ENCODE measurements at places on chromosomes 16 and 17. TPM values are rescaled to one million over a fixed set of nuclear protein-coding genes. Genes with fewer than 3 reads are reported as not detected.

GRCh38 chr16:83059237-83059636, 432.5 kb downstream of the CDH13 start:
- no peak overlapping the region for H3K27ac ChIP-seq
- H3K4me3 ChIP-seq: no peak overlapping the region
- no peaks in the 10 kb centered on the region for H3K4me1 ChIP-seq
- H3K36me3 ChIP-seq: no peaks in the 10 kb centered on the region
- no peak for DNase-seq

DNA sequence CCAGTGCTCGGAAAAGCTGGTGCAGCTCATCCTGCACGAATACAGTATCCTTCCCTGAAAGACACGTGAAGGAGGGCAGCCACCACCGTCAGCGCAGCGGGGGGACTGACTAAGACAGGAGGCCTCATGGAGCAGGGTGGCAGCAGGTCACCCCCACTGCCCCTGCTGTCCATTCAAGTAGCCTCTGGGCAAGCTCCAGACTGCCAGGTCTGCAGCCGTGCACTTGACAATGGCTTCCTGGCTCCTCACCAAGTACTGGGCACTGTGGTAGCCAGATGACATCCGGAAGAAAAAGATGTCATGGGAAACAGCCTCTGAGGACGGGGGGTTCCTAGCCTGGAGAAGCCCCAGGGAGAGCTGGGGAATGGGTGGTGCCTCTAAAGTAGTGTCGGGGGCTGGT, 7.9 kb upstream of the MYO15A start:
- no peaks in the 10 kb centered on the region for H3K27me3 ChIP-seq
- H3K4me3 ChIP-seq: no peak overlapping the region
- H3K27ac ChIP-seq: no peak overlapping the region
- DNase-seq: no peak
- H3K36me3 ChIP-seq: peaks cover 31% of the 10 kb centered on the region

DNA sequence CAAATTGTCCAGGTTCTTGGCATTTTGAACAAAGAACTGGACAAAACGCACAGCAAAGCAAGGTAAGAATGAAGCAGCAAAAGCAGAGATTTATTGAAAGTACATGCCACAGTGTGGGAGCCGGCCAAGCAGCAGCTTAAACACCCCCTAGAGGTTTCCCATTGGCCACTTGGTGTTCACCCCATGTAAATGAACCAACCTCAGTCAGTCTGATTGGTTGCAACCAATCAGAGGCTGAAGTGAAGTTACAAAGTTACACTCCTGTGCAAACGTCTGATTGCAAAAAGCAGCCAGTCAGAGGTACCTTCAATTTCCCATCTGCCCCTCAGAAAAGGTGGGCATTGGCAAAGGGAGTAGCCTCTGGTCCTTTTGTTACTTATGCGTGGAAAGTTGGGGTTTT, 8.8 kb upstream of the ZNF263 start:
- H3K4me3 ChIP-seq: no peak overlapping the region
- H3K4me1 ChIP-seq: no peaks in the 10 kb centered on the region
- H3K27me3 ChIP-seq: no peaks in the 10 kb centered on the region
- DNase-seq: no peak

DNA sequence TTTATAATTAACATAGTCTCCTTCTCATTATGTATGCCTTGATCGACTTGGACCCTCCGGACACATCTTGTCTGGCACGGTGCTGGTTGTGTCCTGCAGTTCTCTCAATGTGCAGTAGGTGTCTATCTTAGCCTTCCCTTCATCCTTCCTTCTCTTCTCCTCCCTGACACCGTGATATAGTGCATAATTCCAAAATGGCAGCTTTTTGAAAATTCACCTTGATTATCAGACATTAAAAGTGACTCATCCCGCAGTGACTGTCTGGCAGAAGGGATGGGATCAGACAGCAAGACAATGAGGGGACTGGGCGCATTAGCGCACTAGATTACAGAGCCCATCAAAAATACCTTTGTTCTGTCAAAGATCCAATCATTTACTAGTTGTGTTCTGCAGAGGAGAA, 70.0 kb upstream of the PMFBP1 start:
- H3K27me3 ChIP-seq: no peaks in the 10 kb centered on the region
- no peaks in the 10 kb centered on the region for H3K4me1 ChIP-seq
- H3K27ac ChIP-seq: no peak overlapping the region
- H3K36me3 ChIP-seq: no peaks in the 10 kb centered on the region

DNA sequence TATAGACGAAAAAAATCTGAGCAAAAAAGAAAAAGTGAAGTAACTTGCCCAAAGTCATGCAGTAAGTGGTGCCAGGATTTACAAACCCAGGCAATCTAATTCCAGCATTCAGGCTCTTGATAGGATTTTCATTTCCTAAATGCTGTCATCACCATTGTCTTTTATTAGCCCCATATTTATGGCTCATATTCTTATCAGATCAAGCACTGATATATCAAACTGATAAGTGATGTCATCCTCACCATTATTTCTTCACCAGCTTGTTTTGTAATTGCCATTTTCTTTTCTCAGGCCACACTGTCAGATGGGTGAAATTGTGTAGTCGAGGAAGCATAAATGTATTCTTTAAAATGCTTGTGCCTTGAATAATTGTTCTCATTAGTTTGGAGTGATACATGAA, 1.3 kb downstream of the RAD51C start:
- no peak overlapping the region for H3K4me3 ChIP-seq
- no peak overlapping the region for H3K27ac ChIP-seq
- no peaks in the 10 kb centered on the region for H3K36me3 ChIP-seq
- peaks cover 6% of the 10 kb centered on the region for H3K4me1 ChIP-seq
- no peak for DNase-seq
- H3K27me3 ChIP-seq: no peaks in the 10 kb centered on the region

- no peak for DNase-seq
- no peak overlapping the region for H3K27ac ChIP-seq
- H3K27me3 ChIP-seq: peaks cover 44% of the 10 kb centered on the region
These were observed 9.4 kb downstream of the C17orf100 start for GRCh38 chr17:6660805-6661463.

The SLC5A2 gene
- not detected for total RNA-seq

The SAMD14 gene
- not detected for total RNA-seq

The ATXN2L gene
- 72.7 TPM for total RNA-seq

The SMIM5 gene
- total RNA-seq: 7.4 TPM

The UMOD gene
- not detected for total RNA-seq
